ENCODE measurements at places on chromosomes 1 and 21. TPM values are rescaled to one million over a fixed set of nuclear protein-coding genes. Genes with fewer than 3 reads are reported as not detected.

The RAB13 gene
- 24.4 TPM for total RNA-seq

The HAO2 gene
- 2.2 TPM for total RNA-seq

The ELF3 gene
- total RNA-seq = 33.9 TPM

The KRTAP13-2 gene
- total RNA-seq = not detected

The TEDDM1 gene
- not detected for total RNA-seq

The NUP133 gene
- 58.1 TPM for total RNA-seq

The PTGS2 gene
- total RNA-seq = 6.1 TPM

The LRRN2 gene
- 0.21 TPM for total RNA-seq

The EDN2 gene
- total RNA-seq = 8.4 TPM

GRCh38 chr1:9426291-9426711 is 113.0 kb upstream of the SLC25A33 start:
- H3K4me3 ChIP-seq = no peak overlapping the region
- no peak overlapping the region for H3K27ac ChIP-seq
- H3K27me3 ChIP-seq = no peaks in the 10 kb centered on the region
- DNase-seq = no peak

- peaks cover 11% of the 10 kb centered on the region for H3K4me1 ChIP-seq
- H3K27ac ChIP-seq = no peak overlapping the region
- no peak overlapping the region for H3K4me3 ChIP-seq
- no peak for DNase-seq
- no peaks in the 10 kb centered on the region for H3K36me3 ChIP-seq
- peaks cover 10% of the 10 kb centered on the region for H3K27me3 ChIP-seq
Observed at GRCh38 chr1:10938741-10939417, 73.6 kb upstream of the TARDBP start.

GRCh38 chr1:109265741-109266330 is 16.5 kb downstream of the CELSR2 start:
- H3K4me1 ChIP-seq = peaks cover 31% of the 10 kb centered on the region
- peaks cover 40% of the 10 kb centered on the region for H3K36me3 ChIP-seq
- no peaks in the 10 kb centered on the region for H3K27me3 ChIP-seq
- no peak overlapping the region for H3K4me3 ChIP-seq

DNA sequence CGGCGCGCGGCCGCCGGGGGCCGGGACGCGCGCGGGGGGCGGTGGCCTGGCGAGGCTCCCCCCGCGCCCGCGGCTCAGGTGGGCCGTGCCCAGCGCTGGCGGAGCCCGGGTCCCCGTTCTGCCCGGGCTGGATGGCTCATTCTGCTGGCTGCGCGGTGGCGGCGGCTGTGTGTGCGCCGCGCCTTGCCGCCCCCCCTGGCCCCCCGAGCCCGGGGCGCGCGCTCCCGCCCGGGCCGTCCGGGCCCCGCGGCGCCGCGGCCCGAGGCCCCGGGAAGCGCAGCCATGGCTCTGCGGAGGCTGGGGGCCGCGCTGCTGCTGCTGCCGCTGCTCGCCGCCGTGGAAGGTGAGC is at the start of gene EPHB2:
TSS of gene EPHB2 (plus strand) at position 139 of the 349 bp plus-strand sequence. CDS start at position 283, 144 bp downstream.
- peak within 1 kb of the TSS; percentile 62 for H3K4me3 ChIP-seq
- no peaks in the 10 kb centered on the region for H3K36me3 ChIP-seq
- peaks cover 21% of the 10 kb centered on the region for H3K4me1 ChIP-seq
- H3K27ac ChIP-seq = no peak within 1 kb of the TSS
- H3K27me3 ChIP-seq = peaks cover 19% of the 10 kb centered on the region

DNA sequence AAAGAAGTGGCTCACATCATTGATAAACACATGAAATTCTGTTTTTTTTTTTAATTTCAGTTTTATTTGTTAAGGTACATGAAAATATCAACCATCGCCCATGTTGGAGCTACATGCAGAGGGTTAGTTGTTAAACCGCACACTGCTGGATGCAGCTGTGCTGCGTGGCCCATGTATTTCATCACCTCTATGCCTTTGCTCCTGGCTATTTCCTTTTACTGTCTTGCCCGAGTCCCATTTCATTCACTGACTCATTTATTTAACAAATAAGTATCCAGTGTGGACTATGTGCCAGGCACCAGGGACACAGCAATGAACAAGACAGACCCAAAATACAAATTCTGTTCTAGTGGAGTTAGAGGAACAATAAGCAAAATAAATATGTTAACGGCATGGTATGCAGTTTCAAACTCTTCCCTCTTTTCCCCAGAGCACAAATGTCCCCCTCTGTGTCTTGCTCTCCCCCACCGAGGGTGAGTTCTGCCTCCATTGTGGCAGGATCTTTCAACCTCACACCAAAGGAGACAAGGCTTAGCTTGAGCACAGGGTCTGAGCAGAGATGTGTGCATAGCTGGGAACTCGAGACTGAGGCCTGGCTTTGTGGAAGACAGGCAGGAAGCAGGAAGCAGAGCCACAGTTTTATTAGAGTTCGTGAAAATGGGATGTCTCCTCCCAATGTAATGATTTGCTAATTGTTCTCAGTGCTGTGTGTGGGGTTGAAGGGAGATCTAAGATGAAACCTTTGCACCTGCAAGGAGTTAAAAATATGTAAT is 44.6 kb downstream of the MAN1C1 start:
- peak; percentile 11 for DNase-seq
- H3K27ac ChIP-seq = no peak overlapping the region
- H3K4me1 ChIP-seq = peaks cover 22% of the 10 kb centered on the region
- no peaks in the 10 kb centered on the region for H3K36me3 ChIP-seq
- no peak overlapping the region for H3K4me3 ChIP-seq

GRCh38 chr1:188065917-188066316 is 1237.2 kb downstream of the PLA2G4A start:
- H3K4me1 ChIP-seq = no peaks in the 10 kb centered on the region
- no peaks in the 10 kb centered on the region for H3K27me3 ChIP-seq
- no peak for DNase-seq
- H3K27ac ChIP-seq = no peak overlapping the region
- no peaks in the 10 kb centered on the region for H3K36me3 ChIP-seq
- no peak overlapping the region for H3K4me3 ChIP-seq

DNA sequence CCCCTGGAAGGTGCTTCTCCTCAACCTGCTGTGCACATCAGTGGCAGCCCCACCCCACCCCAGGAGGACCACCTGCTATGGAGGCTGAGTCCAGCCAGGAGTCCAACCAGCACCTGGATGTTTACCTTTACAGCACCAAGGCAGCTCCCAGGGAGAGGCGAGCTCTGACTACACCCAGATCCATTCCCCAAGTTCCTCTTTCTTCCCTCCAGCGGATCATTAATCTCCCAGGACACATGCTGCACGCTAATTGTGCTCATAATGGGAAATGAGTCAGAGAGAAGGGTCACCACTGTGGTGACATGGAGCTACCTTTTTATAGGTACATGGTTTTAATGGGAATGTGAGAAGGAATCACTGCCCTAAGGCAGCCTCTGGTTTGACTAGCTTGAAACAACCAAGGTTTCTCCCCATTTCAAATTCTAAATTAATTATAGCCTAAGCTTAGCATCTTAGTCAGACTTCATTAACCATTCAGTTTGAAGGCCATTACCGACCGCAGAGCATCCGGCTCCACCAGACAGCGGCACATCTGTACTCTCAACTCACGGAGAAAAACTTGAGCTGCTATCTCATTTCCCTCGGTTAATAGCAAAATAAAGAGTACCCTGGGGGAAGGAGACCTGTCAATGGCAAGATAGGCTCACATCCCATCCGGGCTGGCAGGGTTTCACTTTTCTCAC is 173.1 kb upstream of the GALNT2 start:
- H3K27ac ChIP-seq = no peak overlapping the region
- no peaks in the 10 kb centered on the region for H3K36me3 ChIP-seq
- DNase-seq = no peak
- H3K4me1 ChIP-seq = no peaks in the 10 kb centered on the region
- peaks cover 8% of the 10 kb centered on the region for H3K27me3 ChIP-seq
- H3K4me3 ChIP-seq = no peak overlapping the region

DNA sequence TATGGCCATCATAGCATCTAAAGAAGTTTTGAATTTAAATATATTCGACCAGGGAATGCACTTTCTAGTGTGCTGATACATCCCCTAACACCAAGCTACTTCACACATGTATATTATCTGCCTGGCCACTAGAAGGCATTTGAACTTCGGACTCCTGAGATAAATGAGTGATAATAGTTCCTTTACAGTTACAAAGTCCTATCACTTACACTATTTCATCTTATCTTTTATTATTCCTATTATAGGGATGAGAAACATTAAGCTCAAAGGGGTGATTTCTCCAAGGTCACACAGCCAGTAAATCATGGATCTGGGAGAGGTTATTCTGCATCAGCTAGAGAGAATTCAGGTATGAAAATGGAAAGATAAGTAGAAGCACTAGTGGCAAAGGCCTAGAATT is 40.3 kb downstream of the GPATCH2 start:
- H3K27me3 ChIP-seq = no peaks in the 10 kb centered on the region
- DNase-seq = no peak
- no peak overlapping the region for H3K4me3 ChIP-seq
- peaks cover 1% of the 10 kb centered on the region for H3K36me3 ChIP-seq

- H3K27me3 ChIP-seq = peaks cover 10% of the 10 kb centered on the region
- no peaks in the 10 kb centered on the region for H3K36me3 ChIP-seq
- H3K4me1 ChIP-seq = no peaks in the 10 kb centered on the region
- H3K4me3 ChIP-seq = no peak overlapping the region
Observed at GRCh38 chr1:53393325-53393792, 65.5 kb upstream of the LRP8 start.

GRCh38 chr1:155932081-155932480 is 2.1 kb downstream of the KHDC4 start:
- DNase-seq = no peak
- no peak overlapping the region for H3K27ac ChIP-seq
- H3K27me3 ChIP-seq = no peaks in the 10 kb centered on the region
- H3K4me3 ChIP-seq = no peak overlapping the region
- H3K36me3 ChIP-seq = peaks cover 38% of the 10 kb centered on the region

GRCh38 chr1:9265968-9266367 is 26.7 kb upstream of the SPSB1 start:
- H3K27ac ChIP-seq = no peak overlapping the region
- no peak for DNase-seq
- peaks cover 60% of the 10 kb centered on the region for H3K36me3 ChIP-seq
- H3K4me3 ChIP-seq = no peak overlapping the region
- H3K27me3 ChIP-seq = no peaks in the 10 kb centered on the region
- peaks cover 13% of the 10 kb centered on the region for H3K4me1 ChIP-seq

- no peak overlapping the region for H3K4me3 ChIP-seq
- no peak overlapping the region for H3K27ac ChIP-seq
- no peak for DNase-seq
Observed at GRCh38 chr1:243959998-243960397, 91.1 kb upstream of the ZBTB18 start.

GRCh38 chr1:227774821-227775661 is 39.8 kb downstream of the SNAP47 start:
- H3K36me3 ChIP-seq = peaks cover 13% of the 10 kb centered on the region
- no peak overlapping the region for H3K4me3 ChIP-seq
- no peaks in the 10 kb centered on the region for H3K27me3 ChIP-seq
- no peak for DNase-seq
- no peaks in the 10 kb centered on the region for H3K4me1 ChIP-seq
- no peak overlapping the region for H3K27ac ChIP-seq

- H3K27ac ChIP-seq = no peak overlapping the region
- no peaks in the 10 kb centered on the region for H3K4me1 ChIP-seq
- DNase-seq = no peak
- no peaks in the 10 kb centered on the region for H3K27me3 ChIP-seq
Observed at GRCh38 chr1:107294686-107295085, 153.8 kb downstream of the NTNG1 start.

DNA sequence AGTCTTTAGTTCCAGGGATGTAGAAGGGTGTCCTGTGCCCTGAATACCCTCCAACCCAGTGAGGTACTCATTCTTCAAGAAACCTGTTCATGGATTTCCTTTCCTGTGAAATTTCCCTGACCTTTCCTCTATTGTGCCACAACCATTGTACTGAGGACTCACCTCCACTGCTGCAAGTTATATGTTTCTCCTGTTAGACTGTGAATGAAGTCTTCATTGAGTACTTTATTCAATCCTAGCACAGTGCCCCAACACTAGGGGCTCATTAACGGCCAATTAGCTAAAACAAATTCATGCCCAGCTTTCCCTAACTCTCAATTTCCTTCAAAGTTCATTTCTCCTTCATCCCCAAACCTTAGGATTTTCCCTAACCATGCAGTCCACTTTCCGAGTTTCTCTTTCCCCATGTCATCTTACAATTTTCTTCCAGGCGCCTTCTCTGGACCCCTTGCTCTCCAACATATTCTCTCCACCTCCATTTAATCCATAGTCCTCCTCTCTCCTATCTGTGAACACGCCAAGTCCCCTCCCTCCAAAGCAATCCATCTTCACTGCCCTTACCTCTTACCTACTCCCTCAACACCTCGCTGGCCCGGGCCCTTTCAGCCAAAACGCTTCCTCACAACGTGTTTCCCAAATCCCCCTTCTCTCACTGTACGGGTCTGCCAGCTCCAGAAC is 1.3 kb downstream of the TRIM33 start:
- peaks cover 49% of the 10 kb centered on the region for H3K4me1 ChIP-seq
- peaks cover 3% of the 10 kb centered on the region for H3K36me3 ChIP-seq
- no peaks in the 10 kb centered on the region for H3K27me3 ChIP-seq
- no peak for DNase-seq
- H3K4me3 ChIP-seq = peak overlapping the region; percentile 99

DNA sequence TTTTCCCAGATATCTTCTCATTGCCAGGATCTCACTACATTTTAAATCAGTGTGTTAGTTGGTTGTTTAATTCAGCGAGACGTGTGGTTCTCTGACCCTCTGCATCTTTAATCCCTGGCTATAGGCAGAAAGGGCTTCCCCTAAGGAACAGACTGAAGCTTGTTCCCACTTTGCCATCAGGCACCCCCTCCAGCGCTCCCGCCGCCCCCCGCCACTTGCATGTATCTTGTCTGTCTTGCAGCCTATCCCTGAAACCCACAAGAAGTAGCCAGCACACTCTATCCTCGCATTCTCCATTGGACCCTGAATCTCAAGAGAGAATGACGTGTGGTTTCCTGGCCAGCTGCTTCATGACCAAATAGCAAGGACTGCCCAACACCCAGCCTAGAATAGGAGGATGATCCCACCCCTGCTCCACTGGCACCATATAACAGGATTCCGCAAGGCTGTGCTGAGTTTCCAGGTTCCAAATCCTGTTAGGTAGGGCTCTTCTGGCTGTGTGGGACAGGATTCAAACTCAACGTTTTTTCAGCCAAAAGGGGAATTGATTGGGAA is 7.8 kb downstream of the CLDN19 start:
- DNase-seq = no peak
- no peak overlapping the region for H3K4me3 ChIP-seq
- H3K36me3 ChIP-seq = no peaks in the 10 kb centered on the region
- H3K27ac ChIP-seq = no peak overlapping the region

Data from suprapubic skin (tissue), 4 donors.